Adrenal gland (tissue), 19 donors: ENCODE measurements at places on chromosomes 5 and 9. TPM values are rescaled to one million over a fixed set of nuclear protein-coding genes. Genes with fewer than 3 reads are reported as not detected.

The RAB3C gene
- 3.4 TPM for polyA plus RNA-seq

The NR2F1 gene
- 22.4 TPM for polyA plus RNA-seq

The BTNL3 gene
- 0.07 TPM for polyA plus RNA-seq

The RALGDS gene
- polyA plus RNA-seq = 97.8 TPM

The CLPTM1L gene
- polyA plus RNA-seq = 85.6 TPM

The COL23A1 gene
- polyA plus RNA-seq = 2.4 TPM

The NDUFA8 gene
- polyA plus RNA-seq = 96.0 TPM

The LCN2 gene
- polyA plus RNA-seq = 0.37 TPM

The CNTFR gene
- 5.7 TPM for polyA plus RNA-seq
